ENCODE measurements at places on chromosomes 5 and 9.

DNA sequence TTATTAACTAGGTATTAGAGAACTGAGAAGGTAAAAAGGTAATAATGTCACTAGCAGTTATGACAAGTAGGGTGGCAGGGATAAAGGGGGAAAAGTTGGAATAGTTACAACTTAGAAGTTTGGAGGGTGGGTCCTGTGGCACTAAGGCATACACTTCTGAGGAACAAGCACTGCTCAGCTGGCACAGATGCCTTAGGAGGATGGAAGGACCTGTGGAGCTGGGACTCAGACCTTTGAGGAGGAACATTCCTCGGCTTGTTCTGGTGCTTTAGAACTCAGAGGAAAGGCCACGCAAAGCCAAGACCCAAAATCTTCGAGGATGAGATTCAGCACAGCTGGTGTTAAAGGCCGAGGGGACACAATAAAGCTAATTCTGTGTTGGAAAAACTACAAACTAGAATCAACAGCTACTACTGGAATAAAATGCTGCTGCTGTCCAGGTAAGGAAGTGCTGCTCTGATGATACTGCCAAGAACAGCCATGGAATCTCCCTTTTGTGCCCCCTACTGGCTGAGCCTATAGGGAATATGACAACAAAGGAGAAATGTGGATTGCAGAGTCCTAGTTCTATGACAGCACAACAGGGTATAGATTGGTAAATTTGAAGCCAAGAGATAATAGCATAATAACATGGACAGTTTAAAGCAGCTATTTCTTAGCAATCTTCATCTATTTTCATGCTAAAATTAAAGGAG is 126.7 kb downstream of the SLC25A46 start:
- DNase-seq, result no peak

DNA sequence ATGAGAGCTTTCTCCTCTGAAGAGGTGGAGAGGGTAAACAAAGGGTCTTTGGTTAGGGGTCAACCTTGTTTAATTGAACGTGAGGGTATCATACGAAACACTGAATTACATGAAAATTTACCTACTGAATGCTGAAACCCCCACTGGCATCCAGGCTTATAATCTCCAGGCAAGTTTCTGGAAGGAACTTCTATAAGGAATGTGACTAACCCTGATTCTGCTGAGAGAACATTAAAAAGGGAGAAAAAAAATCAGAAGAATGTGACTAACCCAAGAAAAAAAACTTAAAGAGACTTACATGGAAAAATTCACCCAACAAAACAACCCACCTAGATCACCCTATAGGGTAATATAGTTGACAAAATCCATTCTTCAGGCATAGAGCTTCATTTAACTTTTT is 55.5 kb downstream of the APC start:
- DNase-seq, result no peak

GRCh38 chr5:132387640-132388117 is 18.2 kb downstream of the SLC22A5 start:
- DNase-seq, result peak; percentile 45

- no peak for DNase-seq
These were observed 15.2 kb downstream of the LIFR start for GRCh38 chr5:38541174-38541725.

DNA sequence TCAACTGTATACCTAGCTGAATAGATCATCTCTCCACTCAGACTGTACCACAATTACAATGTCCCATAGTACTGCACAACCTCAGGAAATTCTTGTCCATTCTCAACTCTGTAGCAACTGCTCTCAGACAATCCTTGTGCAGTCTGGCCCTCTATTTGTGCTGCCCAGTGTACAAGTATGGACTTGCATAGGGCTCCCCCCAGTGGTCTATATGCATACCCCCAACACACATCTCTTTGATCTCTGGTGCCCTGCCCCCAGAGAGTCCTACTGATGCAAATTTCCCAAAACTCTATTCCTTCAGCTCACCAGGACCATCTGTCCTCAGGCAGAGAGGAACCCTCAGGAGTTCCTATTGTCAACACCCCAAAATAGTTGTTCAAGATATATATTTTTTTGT is 205.3 kb downstream of the SLCO4C1 start:
- no peak for DNase-seq

GRCh38 chr5:83473346-83474160 is 2.0 kb downstream of the VCAN start:
- peak; percentile 59 for DNase-seq

- no peak for DNase-seq
These were observed 5.8 kb downstream of the SH3RF2 start for GRCh38 chr5:145942201-145942600.

Measured in CD4-positive, alpha-beta T cell treated with Interferon gamma for 1 hour (primary cell).